ENCODE measurements at places on chromosomes 7 and 10. TPM values are rescaled to one million over a fixed set of nuclear protein-coding genes. Genes with fewer than 3 reads are reported as not detected.

IDI2 gene
- not detected for total RNA-seq

NPSR1 gene
- total RNA-seq = not detected

SNCG gene
- total RNA-seq = 8.2 TPM

AKR1D1 gene
- not detected for total RNA-seq

EBF3 gene
- total RNA-seq = 11.6 TPM

- no peak for DNase-seq
These were observed 93.4 kb downstream of the DOCK4 start for GRCh38 chr7:112112822-112113255.

DNA sequence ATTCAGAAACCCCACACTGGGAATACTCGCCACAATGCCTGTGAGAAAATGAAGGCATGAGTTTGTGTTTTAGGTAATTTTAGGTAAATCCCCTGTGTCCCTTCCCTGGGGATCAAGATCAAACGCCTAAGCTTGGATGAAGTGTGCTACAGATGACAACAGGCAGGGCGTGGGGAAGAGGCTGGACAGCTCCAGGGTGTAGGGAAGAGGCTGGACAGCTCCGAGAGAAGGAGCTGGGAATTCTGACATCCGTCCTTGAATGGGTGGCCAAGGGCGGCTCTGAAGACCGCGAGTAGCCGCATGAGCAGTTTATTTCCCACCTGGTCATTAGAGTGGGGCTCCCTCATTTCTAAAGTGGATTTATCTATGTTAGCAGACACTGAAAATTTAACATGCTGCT is 109.7 kb downstream of the RAMP3 start:
- DNase-seq = no peak

DNA sequence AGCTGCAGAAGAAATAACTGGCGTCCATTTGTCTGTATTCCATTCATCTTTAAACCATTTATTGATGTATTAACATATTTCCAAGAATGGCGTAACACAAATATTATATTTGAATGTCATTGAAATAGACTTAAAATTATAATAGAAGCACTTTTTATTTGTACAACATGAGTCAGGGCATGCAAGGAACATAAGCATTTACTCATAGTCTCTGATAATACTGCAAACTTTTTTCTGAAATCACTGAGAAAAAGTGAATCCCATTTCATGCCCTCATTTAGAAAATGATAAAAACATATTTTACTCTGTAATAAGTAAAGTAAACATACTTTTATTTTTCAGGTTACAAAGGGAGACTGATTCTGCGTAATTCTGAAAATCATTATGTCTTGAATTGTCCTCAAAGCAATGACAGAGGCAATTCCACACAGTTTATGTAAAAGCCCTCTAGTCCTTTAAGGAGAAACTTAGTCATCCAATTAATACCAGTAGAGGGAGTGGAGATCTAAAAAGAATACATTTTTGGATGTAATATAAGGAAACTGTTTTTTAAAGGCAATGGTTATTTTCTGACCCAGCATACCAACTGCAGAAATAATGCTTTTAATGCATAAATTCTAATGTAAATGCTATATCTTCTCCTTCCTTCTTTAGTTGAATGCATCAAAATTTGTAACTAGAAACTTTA is 58.1 kb downstream of the AGMO start:
- DNase-seq = no peak

GRCh38 chr7:135467207-135467711 is 42.6 kb downstream of the CNOT4 start:
- DNase-seq = no peak

GRCh38 chr10:108775911-108776475 is 1147.3 kb downstream of the XPNPEP1 start:
- DNase-seq = no peak

DNA sequence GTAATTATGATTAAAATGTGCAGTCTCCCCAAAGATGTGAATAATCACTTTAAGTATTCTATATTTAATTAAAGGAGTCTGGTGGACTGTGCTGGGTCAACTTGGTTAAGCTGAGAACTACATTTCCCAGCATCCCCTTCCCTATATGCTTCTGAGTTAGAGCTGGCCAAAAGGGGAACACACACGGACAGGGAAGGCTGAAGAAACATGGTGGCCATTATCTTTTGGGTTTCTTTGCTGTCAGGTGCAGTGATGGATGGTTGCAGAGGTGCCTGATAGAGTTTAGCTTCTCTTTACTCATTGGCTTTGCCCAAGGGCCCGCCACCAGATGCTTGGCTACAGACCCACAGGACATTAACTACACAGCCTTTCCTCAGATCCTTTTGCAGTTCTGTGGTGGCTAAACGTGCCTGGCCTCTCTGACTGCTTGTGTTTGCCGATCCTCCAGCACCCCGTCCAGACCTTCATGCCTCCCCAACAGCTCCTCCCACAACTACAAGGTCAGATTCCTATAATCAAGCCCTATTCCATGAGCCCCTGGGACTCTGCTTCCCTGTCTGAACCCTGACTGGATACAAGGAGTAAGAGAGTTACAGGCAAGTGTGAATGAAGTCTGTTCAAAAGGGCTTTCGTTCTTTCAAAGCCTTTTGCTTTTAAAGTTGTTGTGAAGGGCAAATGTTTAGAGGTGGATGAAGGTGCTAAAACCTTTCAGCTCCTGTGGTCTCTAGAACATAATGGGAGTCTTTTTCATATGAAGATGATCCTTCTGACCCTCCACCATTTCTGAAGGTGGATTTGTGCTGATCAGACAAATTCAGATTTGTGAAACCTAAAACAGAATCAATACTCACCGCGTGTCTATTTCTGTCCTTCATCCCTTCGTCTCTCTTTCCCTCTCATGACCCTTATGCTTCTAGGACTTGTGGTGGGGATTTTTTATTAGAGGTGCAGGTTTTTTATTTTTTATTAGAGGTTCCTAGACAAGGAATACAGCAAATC is 21.5 kb downstream of the BUB3 start:
- DNase-seq = no peak

GRCh38 chr10:30827531-30828120 is 198.1 kb upstream of the LYZL2 start:
- no peak for DNase-seq

- no peak for DNase-seq
These were observed 85.6 kb upstream of the KDM7A start for GRCh38 chr7:140262242-140262903.

- DNase-seq = no peak
These were observed 472 bp downstream of the PDAP1 start for GRCh38 chr7:99407872-99408378.

- no peak for DNase-seq
These were observed 47.9 kb upstream of the SLC35B4 start for GRCh38 chr7:134364619-134365037.

GRCh38 chr7:351256-351655 is 61.3 kb downstream of the FOXL3 start:
- DNase-seq = no peak

All from neural crest cell (in vitro differentiated cells).